Foreskin keratinocyte (primary cell): ENCODE measurements at places on chromosomes 11 and 22. TPM values are rescaled to one million over a fixed set of nuclear protein-coding genes. Genes with fewer than 3 reads are reported as not detected.

The C11orf52 gene
- 1.2 and 2.0 TPM in 2 replicates for total RNA-seq

The MS4A12 gene
- total RNA-seq, result not detected in 2 replicates

The PACSIN3 gene
- 67.9 and 71.4 TPM in 2 replicates for total RNA-seq

The CDKN1C gene
- total RNA-seq, result 2.4 and 3.2 TPM in 2 replicates

The PGGHG gene
- total RNA-seq, result 7.3 and 12.3 TPM in 2 replicates

The CDHR5 gene
- total RNA-seq, result not detected in 2 replicates

The MS4A7 gene
- not detected in 2 replicates for total RNA-seq

The HMOX1 gene
- 1.2 and 3.1 TPM in 2 replicates for total RNA-seq

The OR10A2 gene
- not detected in 2 replicates for total RNA-seq

The KDM2A gene
- total RNA-seq, result 35.3 and 36.6 TPM in 2 replicates

The OR51E2 gene
- total RNA-seq, result not detected in 2 replicates

The OR6A2 gene
- not detected in 2 replicates for total RNA-seq

The MYOD1 gene
- total RNA-seq, result not detected in 2 replicates

The CCDC116 gene
- 0.07 and 0.10 TPM in 2 replicates for total RNA-seq

The ELF5 gene
- not detected in 2 replicates for total RNA-seq

The GSTT2 gene
- 0.42 and 0.92 TPM in 2 replicates for total RNA-seq

The VPS26B gene
- total RNA-seq, result 39.3 and 40.3 TPM in 2 replicates

The MPZL3 gene
- 9.8 and 11.5 TPM in 2 replicates for total RNA-seq

The RBM7 gene
- total RNA-seq, result 27.1 and 27.3 TPM in 2 replicates

The UBQLN3 gene
- not detected in 2 replicates for total RNA-seq

The SLC22A12 gene
- total RNA-seq, result not detected in 2 replicates

The CSKMT gene
- total RNA-seq, result 36.6 and 49.2 TPM in 2 replicates
